ENCODE measurements at places on chromosomes 7 and 10.

DNA sequence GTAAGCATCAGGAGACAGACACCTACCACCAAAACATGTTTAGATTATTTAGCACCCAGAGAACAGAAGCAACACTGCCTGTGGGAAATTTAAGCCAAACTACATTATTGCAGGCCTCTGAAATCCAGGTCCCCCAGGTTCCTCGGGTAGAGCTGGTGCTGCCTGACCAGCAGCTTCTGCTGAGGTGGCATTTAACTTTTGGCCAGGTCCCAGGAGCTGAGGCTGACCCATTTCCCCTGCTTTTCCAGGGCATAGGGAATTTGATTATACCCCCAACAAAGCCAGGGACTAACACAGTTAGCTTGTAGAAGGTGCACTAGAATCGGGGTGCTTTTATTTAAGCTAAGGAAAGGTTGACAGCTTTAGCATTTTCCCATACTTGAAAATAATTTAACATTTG lies 4.7 kb downstream of the LRRC4 start:
- DNase-seq = no peak

GRCh38 chr10:94150541-94151184 lies 156.9 kb downstream of the PLCE1 start:
- no peak for DNase-seq

GRCh38 chr10:113735913-113736312 lies 15.6 kb upstream of the PLEKHS1 start:
- DNase-seq = no peak

- DNase-seq = no peak
Measured at GRCh38 chr7:412313-412710, 107.3 kb downstream of the PDGFA start.

DNA sequence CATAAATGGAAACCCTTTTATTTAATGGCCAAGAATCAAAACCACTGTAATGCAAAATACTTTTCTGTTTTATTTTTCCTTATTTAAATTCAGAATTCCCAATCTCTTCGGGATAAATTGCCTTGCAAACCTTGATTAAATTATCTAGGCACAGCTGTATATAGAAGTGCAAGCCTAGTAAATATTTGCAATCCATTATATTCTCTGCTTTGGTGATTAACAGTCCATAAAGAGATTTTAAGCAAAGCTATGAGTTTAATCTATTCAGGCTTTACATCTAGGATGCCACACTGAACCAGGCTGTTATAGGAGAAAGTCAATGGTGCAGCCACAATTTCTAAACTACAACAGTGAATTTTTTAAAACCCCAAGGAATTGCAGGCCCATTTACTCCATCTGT lies 43.6 kb upstream of the THSD7A start:
- no peak for DNase-seq

- DNase-seq = no peak
Measured at GRCh38 chr10:57867241-57867640, 400.5 kb downstream of the IPMK start.

DNA sequence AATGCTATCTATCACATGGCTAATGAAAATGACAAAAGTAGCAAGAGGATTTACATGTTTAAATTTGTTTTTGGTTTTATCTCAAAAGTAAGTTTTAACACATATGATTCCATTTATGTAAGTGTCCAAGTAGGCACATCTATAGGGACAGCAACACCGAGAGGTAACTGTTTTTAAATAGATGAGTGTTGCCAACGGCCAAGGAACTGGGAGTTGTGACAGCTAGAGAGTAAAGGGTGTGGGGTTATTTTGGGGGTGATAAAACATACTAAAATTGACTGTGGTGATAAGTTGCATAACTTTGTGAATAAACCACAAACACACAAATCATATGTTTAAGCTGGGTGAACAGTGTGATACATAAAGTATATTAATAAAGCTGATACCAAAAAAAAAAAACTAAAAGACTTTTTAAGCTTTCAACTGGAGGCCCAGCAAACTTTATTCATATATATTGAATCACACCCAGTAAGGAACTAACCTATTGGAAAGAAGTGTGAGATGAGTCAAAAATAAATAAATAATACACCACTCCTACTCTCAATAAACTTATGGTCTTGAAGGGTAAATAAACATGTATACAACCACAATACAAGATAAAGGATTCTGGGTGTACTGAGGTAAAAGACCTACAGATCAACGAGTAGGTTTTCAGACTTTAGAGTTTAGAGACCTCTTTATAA lies 33.0 kb downstream of the LRRC72 start:
- no peak for DNase-seq

- no peak for DNase-seq
Measured at GRCh38 chr7:68964060-68964459, 634.2 kb upstream of the AUTS2 start.

Data from activated CD4-positive, alpha-beta T cell treated with anti-CD3 and anti-CD28 coated beads for 24 hours (primary cell).